AG09309 (cell line): ENCODE measurements at places on chromosomes 1 and 21.

- DNase-seq, result peak; percentile 37
Measured at GRCh38 chr1:227542153-227543120, 20.9 kb upstream of the ZNF678 start.

GRCh38 chr1:1907098-1907736, 7.8 kb upstream of the CALML6 start:
- DNase-seq, result no peak

DNA sequence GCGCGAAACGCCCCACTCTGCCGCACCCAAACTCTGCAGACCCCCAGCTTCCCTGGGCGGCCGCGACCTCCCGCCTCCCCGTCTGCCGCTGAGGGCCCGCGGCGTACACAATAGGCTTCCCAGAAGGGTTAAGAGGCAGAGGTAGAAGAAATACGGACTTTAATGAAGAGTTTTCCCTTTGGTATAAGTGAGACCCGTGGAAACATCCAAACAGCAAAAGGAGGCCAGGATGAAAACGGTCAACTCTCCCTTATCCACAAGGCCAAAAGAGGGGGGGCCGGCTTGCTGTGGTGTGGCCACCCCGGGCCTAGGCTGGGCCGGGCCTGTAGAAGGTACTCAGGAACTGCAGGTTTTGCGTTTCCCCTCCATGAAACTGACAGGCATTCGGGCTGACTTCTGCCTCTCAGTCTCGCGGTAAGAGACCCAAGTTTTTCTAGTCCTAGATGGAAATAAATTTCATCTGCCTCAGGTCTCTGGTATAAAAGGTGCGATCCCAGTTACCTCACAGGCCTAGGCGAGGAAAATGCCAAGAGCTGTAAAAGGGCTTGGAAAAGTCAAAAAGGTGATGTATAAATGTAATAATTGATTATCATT, 671 bp upstream of the PYGO2 start:
- DNase-seq, result no peak

- DNase-seq, result no peak
Measured at GRCh38 chr1:15100121-15100879, 53.2 kb upstream of the TMEM51 start.

- no peak for DNase-seq
Measured at GRCh38 chr1:27296773-27297291, 25.1 kb upstream of the TMEM222 start.

DNA sequence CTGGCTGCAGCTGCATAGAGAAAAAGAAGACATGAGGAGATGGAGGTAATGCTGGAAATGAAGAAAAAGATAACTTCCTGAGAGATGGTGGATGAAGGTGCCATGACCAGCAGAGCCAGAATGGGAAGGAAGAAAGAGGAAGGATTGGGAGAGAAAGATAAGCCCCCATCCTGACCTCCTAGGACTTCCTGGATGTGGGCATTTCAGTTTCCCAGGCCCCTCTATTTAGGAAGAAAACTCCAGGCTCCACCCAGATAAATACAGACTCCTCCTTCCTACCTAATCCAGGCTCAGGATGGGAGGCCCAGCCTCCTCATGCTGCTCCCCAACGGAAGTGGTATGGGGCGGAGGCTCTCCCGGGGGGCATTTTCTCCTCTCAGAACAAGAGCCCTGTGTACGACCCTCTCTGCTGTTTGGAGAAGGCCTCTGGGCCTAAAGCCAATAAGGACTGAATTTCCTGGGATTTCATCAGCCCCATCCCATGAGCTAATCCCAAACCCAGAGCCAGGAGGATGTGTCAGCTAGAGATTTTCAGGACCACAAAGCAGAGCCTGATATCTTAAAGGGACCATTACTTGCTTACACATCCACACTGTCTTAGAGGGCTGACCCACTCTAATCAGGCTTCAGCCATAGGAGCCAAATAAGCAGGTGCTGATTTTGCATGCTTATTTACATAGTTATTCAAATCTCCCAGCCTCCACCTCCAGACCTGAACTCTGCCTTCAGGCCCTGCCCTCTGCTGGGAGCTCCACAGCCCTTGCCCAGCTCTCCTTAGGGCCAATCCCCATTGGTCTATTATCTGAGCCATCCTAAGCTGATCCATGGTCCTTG, 5.1 kb upstream of the ARHGEF2 start:
- peak; percentile 99 for DNase-seq

DNA sequence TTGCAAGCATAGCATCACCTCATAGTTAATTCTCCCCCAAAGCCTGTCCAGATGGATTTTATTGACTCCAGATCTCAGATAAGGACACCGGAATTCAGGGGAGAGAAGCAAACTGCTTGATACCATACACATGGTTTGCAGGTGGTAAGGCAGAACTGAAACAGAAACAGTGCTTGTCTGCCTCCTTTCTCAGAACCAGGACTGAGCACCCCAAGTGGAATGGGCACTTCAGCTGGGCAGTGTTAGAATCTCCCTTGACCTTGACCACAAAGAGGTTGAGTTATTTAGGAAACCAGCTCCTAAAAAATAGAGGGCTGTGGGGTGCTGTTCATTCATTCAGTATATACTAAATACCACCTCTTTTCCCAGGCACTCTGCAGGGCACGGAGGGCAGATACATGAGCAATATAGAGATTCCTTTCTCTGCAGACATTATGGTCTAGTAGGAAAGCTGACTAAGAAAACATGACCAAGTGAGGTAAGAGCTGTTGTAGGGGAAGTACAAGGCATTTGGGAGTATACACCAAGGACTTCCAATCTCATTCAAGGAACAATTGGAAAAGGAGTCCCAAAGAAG, 185.2 kb downstream of the C1orf94 start:
- no peak for DNase-seq

DNA sequence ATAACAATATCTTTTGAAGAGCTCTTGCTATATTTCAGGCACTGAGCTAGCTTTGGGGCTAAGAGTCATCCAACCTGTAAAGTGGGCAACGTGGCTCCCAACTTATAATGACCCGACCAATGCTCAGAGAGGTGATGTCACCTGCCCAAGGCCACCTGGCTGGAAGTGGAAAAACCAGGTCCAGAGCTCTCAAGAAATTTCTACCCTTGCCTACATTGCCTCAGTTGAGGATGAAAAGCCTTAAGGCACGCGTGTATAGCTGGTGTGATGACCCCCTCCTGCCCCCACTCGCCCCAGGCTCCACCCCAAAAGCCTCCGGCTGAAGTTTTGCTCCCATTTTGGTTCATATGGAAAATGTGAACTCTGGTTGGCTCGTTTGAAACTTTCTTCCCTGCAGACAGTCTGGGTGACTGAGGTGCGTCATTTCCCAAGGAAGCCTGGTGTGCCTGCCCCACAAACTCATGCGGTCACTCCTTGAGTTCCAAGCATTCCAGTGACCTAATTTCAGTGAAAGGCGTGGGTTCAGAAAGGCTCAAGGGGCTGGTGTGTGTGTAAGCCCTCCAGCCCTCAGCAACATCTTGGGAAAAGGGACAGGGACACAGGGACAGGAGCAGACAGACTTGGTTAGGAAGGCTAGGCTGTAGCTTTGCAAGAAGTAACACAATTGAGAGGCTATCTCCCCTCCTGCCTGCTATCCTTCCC, 20.5 kb downstream of the HTR1D start:
- peak; percentile 91 for DNase-seq

- DNase-seq, result no peak
Measured at GRCh38 chr1:156860628-156861423, at the start of gene NTRK1. NTRK1 (plus strand) TSS chr1:156860865; CDS start chr1:156860935, 70 bp downstream.

GRCh38 chr1:111622166-111622565, 2.6 kb downstream of the RAP1A start:
- DNase-seq, result no peak

GRCh38 chr1:156477526-156478249, 22.9 kb downstream of the MEF2D start:
- DNase-seq, result no peak

- DNase-seq, result no peak
Measured at GRCh38 chr1:40396420-40396819, 22.9 kb downstream of the SMAP2 start.

- no peak for DNase-seq
Measured at GRCh38 chr1:41661428-41662060, 177.1 kb upstream of the EDN2 start.

DNA sequence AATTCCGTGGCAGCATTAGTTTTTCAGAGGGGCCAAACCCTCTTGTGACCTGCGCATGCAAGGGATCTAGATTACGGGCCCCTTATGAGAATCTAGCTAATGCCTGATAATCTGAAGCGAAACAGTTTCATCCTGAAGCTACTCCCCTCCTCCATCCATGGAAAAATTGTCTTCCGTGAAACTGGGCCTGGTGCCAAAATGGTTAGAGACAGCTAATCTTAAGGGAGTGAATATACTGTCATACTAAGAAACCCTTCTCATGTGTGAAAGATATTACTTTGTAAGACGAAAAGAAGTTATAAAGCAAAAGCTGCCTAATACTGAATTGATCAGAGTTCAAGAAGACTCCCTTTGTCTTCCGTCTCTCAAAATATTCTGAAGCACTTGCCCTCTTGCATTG, 166.3 kb downstream of the DUSP10 start:
- DNase-seq, result no peak

- no peak for DNase-seq
Measured at GRCh38 chr21:45325206-45326168, 37.8 kb upstream of the POFUT2 start.

GRCh38 chr1:171138980-171139379, 46.1 kb upstream of the FMO2 start:
- no peak for DNase-seq

- DNase-seq, result no peak
Measured at GRCh38 chr1:160021376-160022074, 10.3 kb downstream of the PIGM start.

DNA sequence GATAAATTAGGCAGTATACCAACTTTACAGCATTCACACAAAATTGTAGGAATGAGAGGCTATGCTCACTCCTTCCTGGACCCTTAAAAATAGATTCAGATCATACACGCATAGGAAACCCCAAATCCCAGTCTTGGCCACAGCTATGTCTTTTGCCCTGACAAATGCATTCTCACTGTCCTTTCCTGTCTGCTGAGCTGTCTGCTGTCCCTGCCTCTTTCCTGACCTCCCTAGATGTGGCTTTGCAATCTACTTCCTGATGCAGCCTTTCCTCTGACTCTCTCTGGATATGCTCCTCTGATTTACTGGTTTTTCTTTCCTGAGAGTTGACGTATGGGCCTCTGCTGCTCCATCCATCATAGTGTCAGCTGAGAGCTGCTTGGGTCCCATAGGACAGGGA, 59.8 kb upstream of the SLC35F3 start:
- DNase-seq, result no peak

- no peak for DNase-seq
Measured at GRCh38 chr1:183946320-183946613, 91.3 kb downstream of the COLGALT2 start.

DNA sequence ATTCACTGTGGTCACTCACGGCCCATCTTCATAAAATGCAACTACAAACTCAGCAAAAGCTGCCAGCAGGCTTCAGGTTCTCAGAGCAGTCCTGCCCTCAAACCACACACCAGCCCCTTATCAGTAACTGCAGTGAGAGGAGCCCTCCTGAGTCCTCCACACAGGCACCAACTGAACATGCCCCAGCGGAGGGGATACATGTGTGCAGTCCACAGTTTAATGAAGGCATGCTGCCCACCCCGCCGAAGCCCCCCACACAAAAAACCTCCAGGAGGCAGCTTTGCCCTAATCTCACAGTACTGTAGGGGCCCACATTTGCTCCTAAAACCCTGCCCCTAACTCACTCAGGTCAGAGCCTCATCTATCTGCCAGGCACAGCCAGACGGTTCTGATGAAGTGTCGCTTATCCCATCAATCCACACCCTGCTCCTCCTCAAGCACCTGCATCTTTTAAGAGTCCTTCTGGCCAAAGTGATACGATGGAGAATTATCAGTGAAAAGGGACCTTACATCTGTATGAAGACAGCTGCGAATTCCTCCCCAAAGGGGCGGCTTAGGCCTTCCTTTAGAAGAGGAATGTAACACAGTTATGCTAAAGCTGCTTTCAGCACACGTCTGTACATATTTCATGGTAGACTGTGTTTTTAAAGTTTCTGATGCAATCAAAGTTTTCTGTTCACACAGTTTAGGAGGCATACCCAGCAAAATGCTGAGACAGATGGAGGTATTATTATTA, 3.5 kb downstream of the ABCB10 start:
- DNase-seq, result no peak

GRCh38 chr1:40840526-40841323, 21.4 kb downstream of the CITED4 start:
- no peak for DNase-seq

GRCh38 chr21:26047279-26047967, 123.1 kb downstream of the APP start:
- no peak for DNase-seq

GRCh38 chr21:25107708-25108107, 499.6 kb downstream of the MRPL39 start:
- DNase-seq, result no peak

GRCh38 chr1:48114596-48115382, 107.7 kb upstream of the SLC5A9 start:
- no peak for DNase-seq

DNA sequence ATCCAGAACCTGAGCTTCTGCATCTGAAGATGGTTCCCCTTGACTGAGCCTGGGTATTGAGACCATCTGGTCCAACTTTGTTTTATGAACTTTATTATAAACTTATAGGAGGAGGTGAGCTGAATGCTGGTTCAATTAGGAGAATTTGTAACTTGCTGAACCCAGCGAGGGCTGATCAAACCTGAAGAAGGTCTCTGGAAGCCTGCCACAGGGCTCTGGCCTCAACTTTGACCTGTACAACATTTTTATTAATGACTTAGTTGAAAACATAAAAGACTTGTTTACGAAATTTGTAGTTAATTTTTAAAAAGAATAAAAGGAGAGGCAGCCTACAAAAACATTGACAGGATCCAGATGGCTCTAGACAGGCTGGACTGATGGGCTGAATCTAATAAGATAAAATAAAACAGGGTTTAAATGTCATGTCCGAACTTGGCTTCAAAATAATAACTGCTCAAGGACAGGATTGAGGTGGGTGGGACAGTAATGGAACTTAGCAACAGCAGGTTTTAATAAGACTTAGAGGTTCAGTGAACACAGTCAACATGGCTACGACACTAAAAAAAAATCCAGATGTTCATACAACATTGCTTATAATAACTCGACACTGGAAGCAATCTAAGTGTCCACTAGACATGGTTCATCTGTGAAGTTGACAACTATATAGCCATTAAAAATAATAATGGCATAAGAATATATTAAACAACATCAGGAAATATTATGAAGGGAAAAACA, 53.4 kb upstream of the GJB5 start:
- DNase-seq, result no peak

DNA sequence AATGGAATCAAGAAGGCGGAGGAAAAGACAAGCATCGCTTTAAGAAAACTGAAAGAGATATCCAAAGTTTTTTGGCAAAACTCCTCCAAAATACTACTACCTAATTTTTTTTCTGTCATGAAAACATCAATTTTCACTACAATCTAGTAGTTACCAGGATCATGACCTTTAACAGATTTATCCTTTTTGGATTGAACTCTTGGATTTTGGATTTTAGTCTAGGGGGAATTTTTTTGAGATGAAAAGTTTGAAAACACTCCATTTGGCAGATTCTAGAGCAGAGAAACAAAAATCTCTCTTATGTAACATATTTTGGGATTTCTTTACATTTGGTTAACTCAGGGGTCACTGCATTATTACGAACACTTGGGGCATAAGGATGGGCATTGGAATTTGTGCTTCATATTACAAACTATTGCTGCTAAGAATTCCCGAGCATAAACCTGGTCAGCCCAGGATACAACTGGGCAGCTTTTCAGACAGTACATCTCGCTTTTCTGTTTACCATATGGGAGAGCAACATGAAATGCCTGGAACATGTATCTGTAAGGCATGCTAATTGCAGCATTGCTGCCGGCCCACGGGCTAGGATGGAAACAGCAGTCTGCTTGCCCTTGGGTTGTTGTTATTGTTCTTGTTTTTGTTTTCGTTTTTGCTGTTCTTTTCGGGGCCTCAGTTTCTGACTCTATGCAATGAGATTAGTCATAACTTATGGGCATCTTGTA, 264.3 kb downstream of the RHOU start:
- no peak for DNase-seq

GRCh38 chr1:8137481-8138244, 111.6 kb upstream of the ERRFI1 start:
- peak; percentile 89 for DNase-seq
